Foreskin melanocyte (primary cell): ENCODE measurements at places on chromosomes 7 and 10.

GRCh38 chr10:63099734-63100133 lies 33.4 kb upstream of the NRBF2 start:
- DNase-seq, result no peak

DNA sequence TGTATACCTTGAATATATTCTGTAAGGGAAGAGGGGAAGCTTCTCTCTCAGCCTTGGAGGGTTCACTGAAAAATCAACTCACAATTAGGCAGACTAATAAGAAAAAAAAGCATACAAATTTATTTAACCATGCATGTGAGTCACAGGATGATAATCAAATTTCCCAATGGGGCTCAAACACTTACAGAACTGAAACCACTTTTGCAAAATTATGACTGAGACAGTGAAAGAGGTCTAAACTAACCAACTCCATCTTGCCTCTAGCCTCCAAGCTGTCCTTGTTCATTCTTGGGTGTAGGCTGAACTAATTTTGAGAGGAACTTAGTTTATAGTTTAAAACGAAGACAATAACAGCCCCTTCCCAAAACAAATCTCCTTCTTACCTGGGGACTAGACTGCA lies 618.3 kb upstream of the AUTS2 start:
- DNase-seq, result no peak

DNA sequence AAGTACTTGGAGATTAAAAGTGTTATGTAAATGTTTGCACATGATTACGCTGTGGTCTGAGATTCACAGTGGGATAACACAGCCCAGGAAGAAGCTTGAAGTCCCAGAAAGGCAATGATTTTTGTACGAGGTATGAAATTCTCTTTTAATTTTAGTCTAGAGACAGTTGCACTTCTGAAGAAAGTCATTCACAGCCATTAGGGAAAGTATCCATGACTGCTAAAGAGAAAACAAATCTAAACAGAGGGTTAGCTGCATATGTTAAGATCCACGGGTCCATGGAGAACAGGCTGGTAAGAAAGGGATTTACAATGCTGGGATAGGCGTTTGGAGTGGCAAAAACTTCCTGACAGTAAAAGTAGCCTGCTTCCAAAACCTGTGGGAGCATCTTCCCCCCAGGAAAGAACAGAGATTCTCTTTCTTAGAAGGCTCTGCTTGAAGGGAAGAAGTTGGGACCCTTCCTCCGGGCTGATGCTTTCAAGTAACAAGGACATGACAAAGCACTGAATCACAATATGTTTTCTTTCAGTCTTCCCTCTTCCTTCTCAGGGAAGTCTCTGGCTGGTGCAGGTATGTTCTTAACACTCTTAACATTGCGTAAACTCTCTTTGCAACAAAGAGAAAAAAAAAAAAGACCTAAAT lies 220.8 kb upstream of the CELF2 start:
- DNase-seq, result no peak

DNA sequence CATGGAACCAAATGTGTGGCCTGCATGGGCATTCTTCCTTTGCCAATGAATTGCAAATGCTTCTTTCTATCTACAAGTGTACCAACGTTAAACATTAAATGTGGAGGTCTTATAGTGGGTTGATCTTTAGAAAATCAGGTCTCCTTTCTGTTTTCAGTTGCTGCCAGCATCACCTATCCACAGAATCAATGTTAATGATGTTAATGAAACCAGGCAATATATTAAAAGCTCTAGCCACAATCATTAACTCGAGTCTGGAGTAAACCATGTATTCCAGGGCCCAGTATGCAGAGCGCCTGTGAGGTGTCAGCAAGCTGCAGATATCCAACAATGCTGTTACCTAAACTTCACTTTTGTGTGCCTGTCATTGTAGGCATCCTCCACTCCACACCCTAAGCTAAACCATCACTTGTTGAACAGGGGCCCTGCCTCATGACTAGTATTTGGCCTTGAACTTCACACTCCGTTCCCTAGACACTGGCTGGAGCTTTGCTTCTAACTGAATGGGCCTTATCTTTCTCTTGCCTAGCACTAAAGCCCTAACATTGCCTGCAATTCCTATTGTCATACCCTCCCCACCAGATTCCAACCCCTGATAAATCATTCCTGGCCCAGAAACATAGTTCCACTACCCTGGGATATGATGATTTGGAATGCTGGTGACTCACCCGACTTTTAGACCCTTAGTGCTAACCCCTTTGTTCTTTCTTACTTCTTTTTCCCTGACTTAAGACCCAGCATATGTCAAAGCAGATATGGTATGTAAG lies 24.3 kb upstream of the ITGB8 start:
- no peak for DNase-seq

GRCh38 chr7:127320974-127321373 lies 68.2 kb upstream of the GRM8 start:
- no peak for DNase-seq

- DNase-seq, result no peak
Observed at GRCh38 chr10:98293550-98294269, 25.7 kb upstream of the LOXL4 start.

DNA sequence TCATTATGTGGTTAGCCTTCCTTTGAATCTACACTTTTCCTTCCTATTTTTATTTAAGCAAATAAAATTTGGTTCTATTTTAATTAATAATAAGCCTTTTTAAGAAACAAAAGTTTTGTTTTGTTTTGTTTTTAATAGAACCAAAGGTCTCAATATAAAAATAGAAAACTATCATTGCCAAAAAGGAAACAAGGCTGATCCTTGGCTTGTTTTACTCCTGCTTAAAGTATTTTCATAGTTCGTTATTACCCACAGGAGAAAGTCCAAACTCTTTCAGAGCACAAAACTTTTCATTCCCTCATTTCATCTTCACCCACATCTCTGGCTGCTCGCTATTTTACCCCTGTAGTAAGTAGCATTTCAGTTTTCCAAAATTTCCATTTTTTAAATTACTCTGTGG lies 374.8 kb downstream of the SEMA3D start:
- DNase-seq, result no peak

DNA sequence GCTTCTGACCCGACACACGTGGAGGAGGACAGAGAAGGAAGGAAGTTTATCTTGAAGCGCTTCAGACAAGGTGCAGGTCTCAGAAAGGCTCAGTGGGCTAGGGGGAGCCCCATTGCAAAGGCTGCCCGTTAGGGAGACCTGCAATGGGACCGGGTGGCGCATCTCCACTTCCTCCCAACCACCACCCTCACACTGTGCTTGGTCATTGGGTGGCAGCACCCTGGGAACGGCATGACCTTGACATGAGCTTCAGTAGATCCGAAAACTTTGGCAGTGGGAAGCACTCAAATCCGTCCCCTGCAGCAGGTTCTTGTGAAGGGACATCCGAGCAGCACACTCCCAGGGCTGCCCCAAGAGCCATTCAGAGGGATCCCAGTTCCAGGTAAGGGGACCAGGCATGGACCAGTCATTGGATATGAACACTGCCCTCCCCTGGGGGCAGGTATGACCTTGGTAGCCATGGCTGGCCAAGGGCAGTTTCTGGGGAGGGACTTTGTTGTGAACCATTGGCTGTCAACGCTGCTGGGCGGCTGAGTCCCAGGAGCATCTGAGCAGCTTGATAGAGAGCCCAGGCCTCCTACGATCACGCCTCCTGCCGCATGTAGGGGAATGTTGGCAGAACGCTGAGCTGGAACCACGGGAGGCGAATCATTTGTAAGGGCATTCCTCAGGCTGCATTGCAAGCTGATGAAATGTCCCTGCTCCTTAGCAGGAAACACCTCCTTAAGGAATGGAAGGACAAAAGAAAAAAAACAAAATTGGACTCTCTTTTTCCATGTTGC lies 31.7 kb downstream of the GALNTL5 start:
- DNase-seq, result no peak

DNA sequence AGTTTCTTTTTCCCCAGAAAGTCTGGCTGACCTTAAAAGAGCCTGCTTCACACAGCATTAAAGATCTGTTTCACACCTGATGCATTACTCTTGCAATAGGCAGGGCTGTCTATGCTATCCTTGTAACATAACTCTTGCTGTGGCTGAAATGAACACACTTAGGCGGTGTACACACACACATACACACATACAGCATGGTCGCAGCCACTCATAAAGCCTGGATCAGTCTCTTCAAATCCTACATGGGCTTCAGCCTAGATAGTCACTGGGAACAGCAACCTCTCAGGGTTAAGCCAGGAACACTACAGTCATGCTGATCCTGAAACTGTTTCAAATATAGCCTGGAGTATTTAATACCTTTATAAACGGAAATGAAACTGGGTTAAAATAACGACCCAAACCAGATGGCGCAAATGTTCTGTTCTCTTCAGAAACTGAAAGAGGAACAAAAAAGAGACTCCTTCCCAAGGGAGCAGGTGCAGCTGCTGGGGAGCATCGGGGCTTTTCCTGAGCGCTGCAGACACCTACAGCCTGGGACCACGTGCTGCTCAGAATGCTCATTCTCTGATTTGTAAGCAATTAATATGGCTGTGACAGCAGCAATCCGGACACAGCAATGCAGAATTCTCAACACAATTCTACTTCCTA lies 61.0 kb upstream of the SFMBT2 start:
- DNase-seq, result no peak

DNA sequence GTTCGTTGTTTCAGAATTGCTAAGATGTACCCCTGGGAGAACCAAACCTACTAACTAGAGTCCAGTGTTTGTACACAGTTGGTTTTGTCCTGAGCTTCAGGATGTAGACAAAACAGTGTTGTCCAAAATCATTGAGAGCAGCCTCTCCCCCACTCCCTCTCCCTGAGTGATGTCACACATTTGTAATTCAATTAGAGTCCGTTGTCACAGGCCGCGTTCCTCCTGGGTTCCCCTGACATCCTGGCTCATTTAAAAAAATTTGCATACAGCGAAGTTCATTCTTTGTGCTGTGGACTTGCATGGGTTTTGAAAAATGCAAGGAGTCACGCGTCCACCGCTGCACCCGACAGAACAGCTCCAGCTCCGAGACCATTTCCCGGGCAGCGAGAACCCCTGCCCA lies 10.3 kb downstream of the GRIFIN start:
- no peak for DNase-seq

- peak; percentile 86 for DNase-seq
Observed at GRCh38 chr10:11504566-11505285, 106.7 kb downstream of the USP6NL start.

DNA sequence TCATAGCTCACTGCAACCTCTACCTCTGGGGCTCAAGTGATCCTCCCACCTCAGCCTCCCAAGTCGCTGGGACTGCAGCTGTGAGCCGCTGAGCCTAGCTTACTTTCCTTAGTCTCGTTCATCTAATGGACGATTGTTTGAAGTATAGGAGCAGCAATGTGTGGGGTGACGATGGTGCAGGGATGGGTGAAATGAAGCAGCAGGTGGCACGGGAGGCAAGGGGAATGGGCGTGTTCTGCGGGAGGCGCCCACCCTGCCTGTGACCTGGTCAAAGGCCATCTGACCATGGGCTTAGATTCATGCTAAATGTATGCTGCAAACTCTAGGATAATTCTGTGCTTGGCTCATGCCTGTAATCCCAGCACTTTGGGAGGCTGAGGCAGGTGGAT lies 210.7 kb downstream of the MAD1L1 start:
- DNase-seq, result no peak

- no peak for DNase-seq
Observed at GRCh38 chr7:96484091-96484490, 162.2 kb upstream of the SLC25A13 start.
